GM04504 (cell line): ENCODE measurements at places on chromosomes 6 and 20.

DNA sequence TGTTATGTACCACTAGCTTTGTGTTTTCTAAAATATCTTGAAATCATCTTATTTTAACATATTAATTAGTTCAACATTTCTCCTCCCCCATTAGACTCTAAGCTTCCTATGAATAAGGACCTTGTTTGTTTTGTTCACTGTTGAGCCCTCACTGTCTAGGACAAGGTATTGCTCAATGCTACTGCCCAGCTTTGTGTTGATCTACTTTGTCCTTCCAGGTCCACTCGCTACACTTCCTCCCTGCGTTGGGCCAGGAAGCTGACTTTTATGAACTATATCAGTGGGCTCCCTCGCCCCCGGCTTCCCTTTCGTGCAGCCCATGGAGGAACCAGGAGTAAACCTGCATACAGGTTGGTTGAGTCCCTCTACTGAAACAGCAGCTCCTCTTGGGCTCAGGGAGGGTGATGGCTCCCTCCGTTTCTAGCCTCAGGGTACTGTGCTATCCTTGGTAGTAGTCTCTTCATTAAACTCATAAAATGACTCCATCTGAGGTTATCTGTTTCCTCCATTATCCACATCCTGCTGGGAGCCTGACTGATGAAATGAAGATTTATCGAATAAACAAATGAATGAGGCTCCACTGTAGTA, 272.5 kb downstream of the CLIC5 start:
- no peak for DNase-seq

DNA sequence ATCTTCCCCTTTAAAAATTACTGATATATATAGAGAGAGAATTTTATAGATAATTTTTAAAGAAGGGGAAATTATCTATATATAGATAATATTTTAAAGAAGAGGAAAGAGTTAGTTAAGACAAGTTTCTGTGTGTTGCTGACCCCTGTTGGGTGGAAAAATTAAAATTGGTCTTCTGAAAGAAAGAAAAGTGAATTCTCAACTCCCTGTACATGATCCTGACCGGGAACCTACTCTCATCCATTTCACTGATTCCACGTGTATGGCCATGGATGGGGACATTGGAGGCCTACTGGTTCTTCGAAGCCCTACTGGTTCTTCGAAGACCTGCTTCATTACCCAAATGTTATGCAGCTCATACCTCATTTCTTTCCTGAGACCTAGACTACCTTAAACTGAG, 53.0 kb upstream of the TCF21 start:
- no peak for DNase-seq

- no peak for DNase-seq
These were observed 28.7 kb downstream of the SGK1 start for GRCh38 chr6:134289204-134289575.

DNA sequence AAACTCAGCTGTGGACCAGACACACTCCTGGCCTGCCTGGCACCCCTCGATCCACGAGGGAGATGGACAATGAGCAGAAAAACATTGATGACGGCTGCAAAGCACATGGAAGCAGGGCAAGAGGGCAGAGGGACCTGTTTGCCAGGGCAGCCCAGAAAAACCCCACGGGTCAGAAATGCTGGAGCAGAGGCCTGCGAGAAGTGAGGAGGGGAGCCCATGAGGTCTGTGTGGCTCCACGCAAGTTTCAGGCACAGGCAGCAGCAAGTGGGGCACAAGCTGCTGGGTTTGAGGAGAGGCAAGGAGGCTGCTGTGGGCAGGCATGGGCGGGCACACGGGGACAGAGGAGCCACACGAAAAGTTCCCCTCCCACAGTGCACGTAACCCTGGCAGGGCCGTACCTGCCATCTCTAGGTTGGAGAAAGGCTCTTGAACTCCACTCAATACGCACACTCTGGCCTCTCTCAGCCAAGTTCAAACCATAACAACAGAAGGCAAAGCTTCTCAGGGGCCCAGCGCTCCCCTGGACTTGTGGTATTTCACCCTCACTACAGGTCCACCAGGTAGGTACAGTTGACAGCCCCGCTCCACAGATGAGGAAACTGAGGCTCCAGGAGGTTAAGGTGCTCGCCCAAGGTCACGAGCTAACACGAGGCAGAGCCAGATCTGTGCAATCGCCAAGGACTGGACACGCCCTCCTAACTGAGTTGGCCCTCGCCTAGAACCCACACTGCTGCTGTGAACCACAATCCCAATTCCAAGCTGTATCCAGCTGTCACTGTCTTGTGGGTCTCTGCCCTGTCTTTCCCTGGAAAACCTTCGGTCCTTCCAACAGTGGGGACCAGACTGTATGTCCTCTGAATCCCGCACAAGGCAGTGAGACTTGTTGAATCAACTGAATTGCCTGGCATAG, 108.2 kb downstream of the NOL4L start:
- no peak for DNase-seq

- no peak for DNase-seq
These were observed 178.0 kb downstream of the PHF3 start for GRCh38 chr6:63813566-63814120.

GRCh38 chr6:163289447-163289846, 125.1 kb upstream of the QKI start:
- DNase-seq, result no peak
